ENCODE measurements at places on chromosomes 2 and 18.

DNA sequence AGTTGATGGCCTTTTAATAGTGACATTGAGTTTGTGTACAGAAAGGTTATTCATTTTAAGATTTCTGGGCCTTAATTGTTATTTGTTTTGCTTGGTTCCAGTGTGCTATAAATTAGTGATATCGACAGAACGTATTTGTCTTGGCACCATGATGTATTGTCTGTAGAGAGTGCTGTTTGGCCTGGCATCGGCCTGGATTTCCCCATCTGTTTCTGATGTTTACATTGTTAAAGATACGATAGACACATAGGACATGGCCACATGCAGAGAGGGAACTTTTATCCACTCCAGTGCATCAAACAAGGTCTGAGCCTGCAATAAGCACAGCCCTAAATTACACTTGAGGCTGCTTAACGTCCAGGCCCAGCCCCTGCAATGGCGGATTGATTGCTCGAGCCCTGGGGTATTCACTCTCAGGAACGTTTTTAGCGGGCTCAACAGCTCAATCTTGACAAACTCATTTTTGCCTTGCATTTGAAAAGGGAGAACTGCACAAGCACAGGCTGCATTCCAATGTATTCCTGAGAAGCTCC lies 144.7 kb downstream of the SLC4A3 start:
- no peak for DNase-seq

DNA sequence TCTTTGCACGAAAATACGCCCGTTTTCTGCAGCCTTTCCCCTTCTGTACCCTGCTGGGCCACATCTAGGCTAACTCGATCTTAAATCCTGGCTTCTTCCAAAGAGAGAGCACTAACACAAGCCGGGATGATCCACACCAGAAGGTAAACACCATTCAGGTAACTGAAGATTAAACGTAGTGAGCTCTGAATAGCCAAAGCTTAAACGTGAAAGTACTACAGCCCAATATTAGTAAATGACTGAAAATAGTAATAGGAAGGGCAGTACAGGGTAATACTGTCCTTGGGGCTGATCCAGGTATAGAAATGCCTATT lies 422 bp upstream of the MRPL53 start:
- DNase-seq: no peak

DNA sequence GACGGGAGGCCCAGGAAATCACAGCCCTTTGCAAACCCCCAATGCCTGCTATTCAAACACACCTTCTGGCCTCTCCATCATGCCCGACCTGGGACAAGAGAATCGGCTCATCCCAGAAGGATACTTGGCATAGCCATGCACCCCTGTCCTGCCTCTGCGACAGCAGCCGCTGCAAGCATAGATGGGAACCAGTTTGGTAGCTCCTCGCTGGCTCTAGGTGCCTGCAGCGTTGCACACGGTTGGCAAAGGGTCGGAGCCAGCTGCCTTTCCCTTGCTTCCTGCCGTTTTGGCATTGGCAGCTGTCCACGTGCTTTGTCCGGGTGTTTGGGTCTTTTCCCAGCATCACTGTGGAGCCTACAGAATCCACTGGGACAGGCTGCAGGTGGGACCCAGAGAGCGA lies 76.9 kb downstream of the TWIST2 start:
- DNase-seq: no peak

DNA sequence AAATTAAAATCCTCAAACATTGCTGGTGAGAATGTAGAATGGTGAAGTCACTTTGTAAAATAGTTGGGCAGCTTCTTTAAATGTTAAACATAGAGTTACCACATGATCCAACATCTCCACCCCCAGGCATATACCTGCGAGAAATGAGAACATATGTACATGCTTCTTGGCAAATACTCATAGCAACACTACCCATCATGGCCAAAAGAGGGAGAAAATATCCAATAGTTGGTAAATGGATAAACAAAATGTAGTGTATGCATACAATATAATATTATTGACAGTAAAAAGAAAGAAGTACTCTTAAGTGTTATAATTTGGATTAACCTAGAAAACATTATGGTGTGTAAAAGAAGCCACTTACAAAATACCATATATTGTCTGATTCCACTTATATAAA lies 185.9 kb downstream of the CDH7 start:
- no peak for DNase-seq

- peak; percentile 7 for DNase-seq
Observed at GRCh38 chr2:96924775-96925747, 55.2 kb upstream of the SEMA4C start.

DNA sequence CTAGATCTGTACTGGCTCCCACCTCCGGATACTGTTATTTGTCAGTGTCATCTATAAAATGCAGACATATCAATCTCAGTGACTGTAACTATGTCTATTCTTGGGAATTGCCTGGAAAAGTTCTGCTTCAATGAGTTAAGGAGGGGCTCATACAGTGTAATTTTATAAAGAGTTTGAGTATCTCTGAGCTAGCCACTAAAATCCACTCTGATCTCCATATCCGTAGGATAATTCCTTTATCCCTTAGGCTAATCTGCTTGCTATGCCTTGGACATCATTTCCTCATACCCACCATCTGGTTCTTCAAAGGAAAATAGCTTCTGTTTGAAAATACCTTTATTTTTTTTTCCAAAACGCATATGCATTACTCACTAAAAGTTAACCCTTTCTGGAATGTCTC lies 863.2 kb downstream of the SUCLG1 start:
- DNase-seq: no peak

DNA sequence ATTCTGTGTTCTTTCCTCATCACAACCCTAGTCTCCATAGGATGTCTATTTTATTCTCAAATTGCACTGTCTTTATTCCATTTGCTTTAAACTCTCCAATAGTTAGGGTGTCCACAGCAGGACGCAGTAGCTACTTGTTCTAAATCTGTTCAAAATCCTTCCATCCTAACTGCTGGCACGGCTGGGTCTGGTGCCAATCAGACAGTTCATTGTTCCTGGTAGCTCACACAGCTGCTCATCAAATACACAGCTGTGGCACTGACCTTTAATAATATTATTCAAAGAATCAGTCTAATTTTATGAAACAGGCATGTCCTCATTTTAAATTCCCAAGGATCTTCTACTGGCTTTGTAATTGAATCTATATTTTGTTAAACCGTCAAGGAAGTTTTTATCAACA lies 59.7 kb upstream of the TMEFF2 start:
- no peak for DNase-seq

DNA sequence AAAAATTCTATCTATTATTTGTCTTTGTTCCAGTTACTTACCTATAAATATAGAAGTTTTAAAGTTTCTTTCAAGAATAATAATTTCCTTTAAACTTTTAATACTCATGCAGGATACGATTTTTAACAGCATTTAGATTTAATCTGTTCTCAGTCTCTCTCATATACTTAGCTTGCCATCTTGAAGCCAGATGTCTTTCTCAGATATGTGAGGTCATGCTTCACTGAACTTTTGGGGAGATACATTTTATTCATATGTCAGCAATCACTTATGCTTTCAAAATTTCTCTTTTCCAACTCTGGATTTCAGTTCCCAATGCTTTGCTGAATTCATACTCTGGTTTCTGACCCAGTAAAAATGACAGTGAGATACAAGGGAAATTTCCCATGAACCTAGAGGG lies 66.5 kb upstream of the CCDC178 start:
- no peak for DNase-seq

DNA sequence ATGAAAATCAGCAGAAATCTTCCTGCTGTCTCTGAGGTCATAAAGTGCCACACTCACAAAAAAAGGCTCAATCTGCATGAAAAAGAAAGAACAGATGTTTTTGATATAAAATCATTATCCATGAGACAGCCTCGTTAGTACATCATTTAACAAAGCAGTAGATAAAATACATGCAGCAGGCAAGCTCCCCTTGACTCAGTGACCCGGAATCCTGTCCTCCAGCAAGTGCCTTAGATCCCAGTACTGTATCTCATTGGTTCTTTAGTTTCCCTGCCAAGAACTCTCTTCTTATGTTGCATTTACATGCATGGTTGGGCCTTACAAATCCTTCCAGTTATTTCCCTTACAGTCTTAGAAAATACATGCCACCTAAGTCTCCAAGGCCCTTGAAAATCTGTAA lies 148.9 kb upstream of the CCDC195 start:
- no peak for DNase-seq

- DNase-seq: no peak
Observed at GRCh38 chr2:113158884-113159553, 14.8 kb upstream of the PSD4 start.

GRCh38 chr2:12057436-12058166 lies 311.2 kb downstream of the LPIN1 start:
- no peak for DNase-seq

DNA sequence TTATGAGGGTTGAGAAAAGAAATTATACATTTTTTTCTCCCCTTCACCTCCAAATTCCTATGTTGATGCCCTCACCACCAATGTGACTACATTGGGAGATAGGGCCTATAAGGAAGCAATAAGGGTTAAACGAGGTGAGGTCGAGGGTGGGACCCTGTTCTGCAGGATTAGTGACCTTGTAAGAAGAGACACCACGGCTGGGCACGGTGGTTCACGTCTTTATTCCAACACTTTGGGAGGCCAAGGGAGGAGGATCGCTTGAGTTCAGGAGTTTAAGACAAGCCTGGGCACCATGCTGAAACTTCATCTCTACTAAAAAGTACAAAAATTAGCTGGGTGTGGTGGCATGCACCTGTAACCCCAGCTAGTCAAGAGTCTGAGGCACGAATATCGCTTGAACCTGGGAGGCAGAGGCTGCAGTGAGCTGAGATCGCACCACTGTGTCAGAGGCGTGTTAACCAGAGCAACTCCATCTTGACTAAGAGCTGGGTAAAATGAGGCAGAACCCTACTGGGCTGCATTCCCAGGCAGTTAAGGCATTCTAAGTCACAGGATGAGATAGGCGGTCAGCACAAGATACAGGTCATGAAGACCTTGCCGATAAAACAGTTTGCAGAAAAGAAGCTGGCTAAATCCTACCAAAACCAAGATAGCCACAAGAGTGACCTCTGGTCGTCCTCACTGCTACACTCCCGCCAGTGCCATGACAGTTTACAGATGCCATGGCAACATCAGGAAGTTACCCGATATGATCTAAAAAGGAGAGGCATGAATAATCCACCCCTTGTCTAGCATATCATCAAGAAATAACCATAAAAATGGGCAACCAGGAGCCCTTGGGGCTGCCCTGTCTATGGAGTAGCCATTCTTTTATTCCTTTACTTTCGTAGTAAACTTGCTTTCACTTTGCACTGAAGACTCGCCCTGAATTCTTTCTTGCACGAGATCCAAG lies 77.0 kb downstream of the NCAPH start:
- DNase-seq: no peak

- no peak for DNase-seq
Observed at GRCh38 chr2:120860579-120860922, 124.9 kb downstream of the GLI2 start.

- no peak for DNase-seq
Observed at GRCh38 chr2:215465256-215465655, 29.4 kb upstream of the FN1 start.

GRCh38 chr2:238243496-238244076 lies 3.7 kb upstream of the HES6 start:
- no peak for DNase-seq

DNA sequence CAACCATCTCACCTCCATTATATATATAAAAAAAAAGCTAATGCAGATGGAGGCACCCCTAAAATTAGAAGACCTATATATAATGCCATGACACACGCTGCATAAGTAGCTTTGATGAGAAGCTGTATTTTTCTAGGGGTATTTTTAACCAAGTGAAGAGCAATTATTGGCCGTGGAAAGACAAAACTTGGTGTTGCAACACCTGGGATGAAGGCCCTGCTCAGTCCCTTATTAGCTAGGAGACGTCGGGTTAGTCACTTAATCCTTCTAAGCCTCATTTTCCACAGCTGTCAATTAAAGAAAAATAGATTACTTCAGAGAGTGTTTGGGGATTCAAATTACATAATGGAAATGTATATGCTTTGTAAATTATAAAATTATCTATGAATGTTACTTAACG lies 63.0 kb downstream of the WDR75 start:
- no peak for DNase-seq

DNA sequence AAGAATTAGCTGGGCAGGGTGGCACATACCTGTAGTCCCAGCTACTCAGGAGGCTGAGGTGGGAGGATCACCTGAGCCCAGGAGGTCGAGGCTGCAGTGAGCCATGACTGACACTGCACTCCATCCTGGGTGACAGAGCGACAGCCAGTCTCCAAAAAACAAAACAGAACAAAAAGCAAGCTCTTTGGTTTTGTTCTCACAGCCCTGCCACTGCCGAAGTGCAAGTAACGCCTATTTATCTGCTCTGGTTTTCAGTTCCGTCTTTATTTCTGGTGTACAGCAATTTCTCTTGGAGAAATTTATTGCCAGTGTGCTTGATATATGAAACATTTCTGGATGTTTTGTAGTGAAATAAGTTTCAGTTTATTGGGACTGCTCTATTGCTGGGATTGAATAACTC lies 61.9 kb downstream of the RAB10 start:
- DNase-seq: no peak

GRCh38 chr2:240806459-240806858 lies 13.6 kb downstream of the KIF1A start:
- DNase-seq: no peak

- DNase-seq: no peak
Observed at GRCh38 chr2:72894514-72894913, 7.3 kb downstream of the SPR start.

DNA sequence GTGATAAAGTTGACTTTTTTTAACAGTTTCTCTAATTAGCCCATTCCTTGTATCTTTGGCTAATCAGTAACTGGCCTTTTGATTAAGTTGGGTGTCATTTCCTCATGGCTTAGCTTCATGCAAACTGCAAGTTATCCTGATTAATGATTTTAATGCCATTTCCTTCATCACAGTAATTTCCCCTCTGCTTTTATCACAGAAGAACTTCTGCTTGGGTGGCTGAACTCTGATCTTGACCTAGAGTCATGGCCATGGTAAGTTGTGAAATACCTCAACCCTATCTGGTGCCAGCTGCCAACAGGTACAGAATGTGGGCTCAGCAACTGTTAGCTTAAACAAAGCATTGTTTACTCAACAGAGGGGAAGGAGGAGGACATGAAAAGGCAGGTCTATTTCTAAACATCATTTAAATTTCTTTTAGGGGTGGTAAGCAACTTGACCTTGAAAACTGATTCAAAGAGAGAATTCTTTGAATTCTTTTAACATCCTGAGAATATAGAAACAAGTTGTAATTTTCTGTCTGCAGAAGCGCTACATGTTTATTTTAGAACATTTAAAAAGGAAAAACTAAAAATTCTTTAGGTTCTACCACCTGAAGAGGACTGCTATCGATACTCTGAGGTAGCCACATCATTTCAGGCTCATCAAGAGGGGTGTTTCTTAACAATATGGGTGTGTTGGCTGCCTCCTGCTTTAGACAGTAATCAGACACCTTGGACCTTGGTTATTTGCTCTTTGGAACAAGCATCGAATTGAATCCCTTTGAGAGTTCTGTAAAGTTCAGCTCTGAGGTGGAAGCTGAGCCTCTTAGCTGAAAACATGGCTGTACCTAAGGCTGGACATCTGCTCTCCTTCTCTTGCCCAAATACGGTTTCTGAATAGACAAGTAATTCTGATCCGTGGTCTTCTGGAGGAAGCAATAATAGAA lies 39.7 kb downstream of the ANXA4 start:
- no peak for DNase-seq

DNA sequence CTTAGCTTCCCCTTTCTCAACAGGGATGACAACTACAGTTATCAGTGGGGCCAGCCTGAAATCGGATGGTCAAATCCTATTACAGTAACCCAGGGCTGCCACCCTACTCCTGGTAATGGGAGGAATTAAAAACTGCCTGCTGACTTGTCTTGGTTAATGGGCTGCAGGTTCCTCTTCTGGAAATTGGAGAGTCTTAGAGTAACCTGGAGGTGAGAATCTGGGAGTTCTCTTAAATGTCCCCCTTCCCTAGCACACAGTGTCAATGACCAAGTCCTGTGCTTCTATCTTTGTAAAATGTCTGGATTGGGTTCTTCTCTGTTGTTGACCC lies 113.1 kb downstream of the DDX1 start:
- DNase-seq: no peak
